ENCODE measurements at places on chromosomes 7 and 10.

- no peak for DNase-seq
Measured at GRCh38 chr7:64174941-64175340, 32.1 kb upstream of the ZNF735 start.

DNA sequence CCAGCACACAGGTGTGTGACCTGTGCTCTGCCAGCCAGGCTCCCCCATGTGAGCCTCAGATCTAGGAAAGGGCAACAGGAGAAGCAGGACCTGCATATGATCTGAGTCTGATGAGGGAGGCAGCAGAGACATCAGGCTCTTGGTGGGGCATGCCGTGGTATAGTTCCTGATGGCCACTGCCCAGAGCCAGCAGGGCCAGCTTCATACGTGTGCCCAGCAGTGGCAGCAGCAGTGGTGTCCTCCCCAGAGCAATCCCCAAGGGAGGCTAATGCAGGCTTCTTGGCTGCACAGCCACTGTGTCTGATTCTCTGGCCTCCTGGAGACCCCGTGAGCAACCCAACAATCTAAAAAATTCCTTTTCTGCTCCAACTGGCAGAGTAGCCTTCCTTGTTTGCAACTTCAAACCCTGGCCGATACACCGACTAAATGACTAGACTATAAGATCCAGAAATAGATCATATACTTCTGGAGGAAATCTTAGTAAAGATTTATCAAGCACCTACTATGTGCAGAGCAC lies 230.6 kb upstream of the ZMIZ1 start:
- DNase-seq, result no peak

GRCh38 chr10:66836771-66837170 lies 89.1 kb upstream of the LRRTM3 start:
- DNase-seq, result no peak

DNA sequence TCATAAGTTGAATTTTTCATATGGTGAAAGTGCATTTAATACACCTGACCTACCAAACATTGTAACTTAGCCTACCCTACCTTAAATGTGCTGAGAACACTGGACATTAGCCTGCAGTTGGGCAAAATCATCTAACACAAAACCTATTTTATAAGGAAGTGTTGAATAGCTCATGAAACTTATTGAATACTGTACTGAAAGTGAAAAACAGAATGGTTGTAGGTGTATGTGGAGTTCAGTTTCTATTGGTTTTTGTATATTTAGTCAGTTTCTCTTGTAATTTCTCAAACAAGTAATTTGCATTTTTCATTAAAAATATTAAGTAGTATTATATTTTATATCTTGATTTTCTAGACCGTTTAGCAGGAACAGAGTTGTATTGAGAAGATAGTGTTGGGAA lies 15.3 kb downstream of the CCDC7 start:
- no peak for DNase-seq

- DNase-seq, result no peak
Measured at GRCh38 chr10:83934062-83934461, 205.2 kb upstream of the GHITM start.

GRCh38 chr7:82975811-82976468 lies 186.7 kb downstream of the PCLO start:
- no peak for DNase-seq

All from muscle of back (tissue), 13 donors.